ENCODE measurements at places on chromosomes 6 and 20.

- DNase-seq = no peak
Observed at GRCh38 chr6:43683708-43684455, 3.7 kb downstream of the MRPS18A start.

GRCh38 chr20:41697861-41698559, 79.8 kb upstream of the CHD6 start:
- peak; percentile 18 for DNase-seq

DNA sequence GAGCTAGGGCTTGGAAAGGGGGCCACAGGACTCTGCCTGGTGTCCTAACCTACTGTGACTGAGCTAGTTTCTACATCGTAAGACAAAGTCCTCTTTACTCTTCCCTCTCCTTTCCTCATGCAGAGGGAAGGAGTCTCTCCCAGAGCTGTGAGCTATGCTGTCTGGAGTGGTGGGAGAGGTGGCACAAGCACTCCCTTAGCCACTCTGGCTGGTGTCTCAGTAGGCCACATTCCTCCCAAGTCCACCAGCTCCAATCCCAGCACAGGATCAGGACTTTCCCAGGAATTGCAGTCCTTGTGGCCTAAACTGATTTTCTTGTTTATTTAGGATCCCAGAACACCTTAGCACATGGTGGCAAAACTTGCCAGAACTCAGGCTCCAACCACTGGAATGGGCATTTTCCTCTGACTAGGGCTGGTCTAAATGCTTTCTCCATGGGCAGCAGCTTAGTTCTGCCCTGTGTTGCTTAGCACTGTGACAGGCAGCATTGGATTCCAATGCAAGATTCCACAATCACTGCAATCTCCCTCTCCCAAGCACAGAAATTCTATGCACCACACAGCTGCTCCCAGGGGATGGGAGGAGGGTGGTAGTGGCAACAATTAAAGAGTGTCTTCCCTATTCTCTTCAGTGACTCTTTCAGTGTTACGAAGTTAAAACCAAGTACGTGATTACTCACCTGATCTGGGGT, 733.3 kb downstream of the HACE1 start:
- DNase-seq = no peak

- DNase-seq = no peak
Observed at GRCh38 chr6:30886897-30887255, 2.6 kb downstream of the DDR1 start.
